ENCODE measurements at places on chromosomes 12 and 14. TPM values are rescaled to one million over a fixed set of nuclear protein-coding genes. Genes with fewer than 3 reads are reported as not detected.
A peak's percentile ranks its signal among the peaks of the same experiment; 100 is the strongest.

Gene MYRFL
- total RNA-seq = not detected

Gene LRRC9
- not detected for total RNA-seq

Gene CACNB3
- total RNA-seq = 9.9 TPM

Gene TAS2R30
- 4.4 TPM for total RNA-seq

- no peaks in the 10 kb centered on the region for H3K36me3 ChIP-seq
- no peaks in the 10 kb centered on the region for H3K4me1 ChIP-seq
- H3K27me3 ChIP-seq = peaks cover 52% of the 10 kb centered on the region
- H3K4me3 ChIP-seq = no peak overlapping the region
Observed at GRCh38 chr12:13980538-13981295, 685 bp downstream of the GRIN2B start.

DNA sequence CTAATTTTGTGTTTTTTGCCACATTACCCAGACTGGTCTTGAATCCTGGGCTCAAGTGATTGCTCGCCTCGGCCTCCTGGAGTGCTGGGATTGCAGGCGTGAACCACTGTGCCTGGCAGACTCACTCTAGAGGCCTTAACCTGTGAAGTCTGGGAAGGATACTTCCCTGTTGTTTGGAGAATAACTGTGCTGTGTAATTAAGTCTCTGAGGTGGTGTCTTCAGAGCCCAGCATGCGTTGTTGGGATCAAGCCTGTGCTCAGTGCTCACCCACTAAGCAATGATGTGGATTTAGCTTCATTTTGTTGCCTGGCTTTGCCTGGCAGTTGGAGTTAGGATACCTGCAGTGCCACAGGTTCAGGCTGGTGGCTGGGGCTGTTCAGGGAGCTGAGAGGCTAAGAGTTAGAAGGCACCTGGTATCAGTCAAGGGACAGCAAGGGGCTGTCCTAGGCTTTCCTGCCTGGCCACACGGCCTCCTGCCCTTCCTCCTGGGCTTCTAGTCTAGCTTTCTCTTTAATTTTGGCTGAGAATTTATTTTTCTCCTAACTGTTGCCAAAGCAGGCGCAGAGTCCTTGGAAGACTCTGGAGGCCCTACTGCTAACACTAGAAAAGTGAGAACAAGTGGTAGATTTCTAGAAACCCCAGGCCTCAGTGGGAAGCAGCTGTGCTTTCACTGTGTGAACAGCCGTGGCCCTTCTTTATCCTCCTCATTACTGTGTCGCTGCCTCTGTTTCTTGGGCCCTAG lies 38.5 kb downstream of the EP400 start:
- no peak overlapping the region for H3K4me3 ChIP-seq
- DNase-seq = no peak
- no peaks in the 10 kb centered on the region for H3K27me3 ChIP-seq
- peaks cover 49% of the 10 kb centered on the region for H3K36me3 ChIP-seq

GRCh38 chr14:51201890-51202289 lies 38.2 kb upstream of the TMX1 start:
- H3K4me1 ChIP-seq = no peaks in the 10 kb centered on the region
- peaks cover 13% of the 10 kb centered on the region for H3K27me3 ChIP-seq
- no peak overlapping the region for H3K4me3 ChIP-seq
- no peak overlapping the region for H3K27ac ChIP-seq
- no peaks in the 10 kb centered on the region for H3K36me3 ChIP-seq

DNA sequence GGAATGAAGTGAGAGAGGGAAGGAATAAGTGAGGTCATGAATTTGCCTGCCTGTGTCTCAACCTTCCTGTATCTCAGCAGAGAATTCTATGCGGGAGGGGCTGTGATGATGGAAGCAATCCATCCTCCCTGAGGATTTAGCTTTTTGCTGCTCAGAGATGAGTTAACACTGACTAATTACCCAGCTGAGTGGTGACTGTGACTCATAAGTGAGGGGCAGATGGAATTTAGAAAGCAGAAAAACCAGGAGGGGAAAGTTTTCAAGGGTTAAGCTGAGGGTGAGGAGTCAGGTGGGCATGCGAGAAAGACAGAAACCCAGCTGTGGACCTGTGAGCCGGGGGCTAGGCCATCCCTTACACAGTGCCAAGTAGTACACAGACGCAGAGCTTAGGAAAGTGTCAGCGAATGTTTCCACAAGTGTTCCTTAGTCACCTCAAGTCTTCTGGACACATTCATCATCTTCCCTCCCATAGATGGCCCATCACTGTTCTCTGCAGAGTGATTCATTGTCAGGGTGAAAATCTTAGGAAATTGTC lies 277.9 kb downstream of the IPO8 start:
- H3K27ac ChIP-seq = no peak overlapping the region
- H3K4me3 ChIP-seq = no peak overlapping the region
- H3K4me1 ChIP-seq = no peaks in the 10 kb centered on the region
- no peak for DNase-seq
- no peaks in the 10 kb centered on the region for H3K27me3 ChIP-seq

DNA sequence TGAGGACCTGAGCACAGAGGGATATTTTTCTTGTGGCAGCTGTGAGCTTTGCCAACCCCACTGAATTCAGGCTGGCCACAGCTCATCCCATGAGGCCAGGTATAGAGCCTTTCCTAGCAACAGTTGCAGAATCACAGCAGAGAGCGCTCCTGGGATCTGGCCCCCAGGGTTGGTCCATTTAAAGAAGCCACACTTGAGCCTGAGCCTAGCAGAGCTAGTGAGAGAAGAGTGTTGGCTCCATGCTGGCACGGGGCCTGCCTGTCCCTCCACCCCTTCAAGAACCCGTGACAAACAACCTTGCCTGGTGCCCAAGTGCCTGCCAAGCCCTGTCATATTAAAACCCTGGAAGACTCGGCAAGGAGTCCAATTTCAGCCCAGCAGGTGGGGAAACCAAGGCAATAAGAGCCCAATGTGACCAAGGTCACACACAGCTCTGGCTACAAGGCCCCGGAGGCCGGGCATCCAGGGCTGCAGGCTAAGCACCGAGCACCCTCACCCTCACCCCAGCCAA lies 91.6 kb downstream of the LRRC74A start:
- DNase-seq = no peak
- H3K4me1 ChIP-seq = peaks cover 46% of the 10 kb centered on the region
- H3K27me3 ChIP-seq = no peaks in the 10 kb centered on the region
- no peaks in the 10 kb centered on the region for H3K36me3 ChIP-seq
- H3K4me3 ChIP-seq = no peak overlapping the region

- H3K4me1 ChIP-seq = no peaks in the 10 kb centered on the region
- DNase-seq = no peak
- H3K27me3 ChIP-seq = no peaks in the 10 kb centered on the region
- H3K4me3 ChIP-seq = no peak overlapping the region
- H3K36me3 ChIP-seq = no peaks in the 10 kb centered on the region
Observed at GRCh38 chr12:18731156-18731555, 6.7 kb downstream of the PLCZ1 start.

DNA sequence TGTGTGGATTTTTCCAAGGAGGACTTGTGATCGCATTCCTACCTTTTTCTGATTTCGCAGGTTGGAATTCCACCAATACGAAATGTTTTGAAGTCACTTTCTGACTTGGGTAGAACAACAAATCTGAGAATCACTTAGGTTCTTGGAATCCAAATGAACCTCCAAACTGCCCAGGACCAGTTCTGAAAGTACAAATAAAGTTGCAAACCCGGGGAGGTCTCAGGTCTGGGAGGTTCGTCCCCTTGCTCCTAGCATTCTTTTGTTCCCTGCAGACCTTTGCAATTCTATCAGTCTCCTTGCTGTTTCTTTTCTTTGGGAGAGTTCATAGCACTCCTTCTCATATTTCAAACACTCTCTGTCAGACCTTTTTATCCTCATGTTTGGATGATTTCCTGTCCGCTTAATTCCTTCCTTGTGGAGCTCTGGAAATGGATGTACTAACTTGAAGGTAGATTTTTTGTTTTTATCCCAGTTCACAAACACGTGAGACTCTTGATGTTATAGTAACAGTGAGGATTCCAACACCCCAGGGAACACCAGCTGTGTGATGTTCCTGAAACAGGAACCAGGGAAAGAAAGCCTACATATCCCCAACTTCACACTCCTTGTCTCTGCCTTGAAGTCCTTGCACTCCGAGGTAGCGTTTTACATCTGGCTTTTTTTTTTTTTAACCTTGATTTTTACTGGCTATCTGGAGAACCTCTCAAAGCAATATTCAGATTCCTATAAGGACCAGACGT lies 70.6 kb downstream of the TMEM132C start:
- no peaks in the 10 kb centered on the region for H3K4me1 ChIP-seq
- DNase-seq = no peak
- H3K36me3 ChIP-seq = no peaks in the 10 kb centered on the region
- H3K27ac ChIP-seq = no peak overlapping the region
- no peak overlapping the region for H3K4me3 ChIP-seq

GRCh38 chr12:66361703-66362102 lies 59.4 kb downstream of the HELB start:
- no peaks in the 10 kb centered on the region for H3K4me1 ChIP-seq
- peaks cover 5% of the 10 kb centered on the region for H3K36me3 ChIP-seq
- no peaks in the 10 kb centered on the region for H3K27me3 ChIP-seq
- no peak for DNase-seq
- H3K27ac ChIP-seq = no peak overlapping the region

DNA sequence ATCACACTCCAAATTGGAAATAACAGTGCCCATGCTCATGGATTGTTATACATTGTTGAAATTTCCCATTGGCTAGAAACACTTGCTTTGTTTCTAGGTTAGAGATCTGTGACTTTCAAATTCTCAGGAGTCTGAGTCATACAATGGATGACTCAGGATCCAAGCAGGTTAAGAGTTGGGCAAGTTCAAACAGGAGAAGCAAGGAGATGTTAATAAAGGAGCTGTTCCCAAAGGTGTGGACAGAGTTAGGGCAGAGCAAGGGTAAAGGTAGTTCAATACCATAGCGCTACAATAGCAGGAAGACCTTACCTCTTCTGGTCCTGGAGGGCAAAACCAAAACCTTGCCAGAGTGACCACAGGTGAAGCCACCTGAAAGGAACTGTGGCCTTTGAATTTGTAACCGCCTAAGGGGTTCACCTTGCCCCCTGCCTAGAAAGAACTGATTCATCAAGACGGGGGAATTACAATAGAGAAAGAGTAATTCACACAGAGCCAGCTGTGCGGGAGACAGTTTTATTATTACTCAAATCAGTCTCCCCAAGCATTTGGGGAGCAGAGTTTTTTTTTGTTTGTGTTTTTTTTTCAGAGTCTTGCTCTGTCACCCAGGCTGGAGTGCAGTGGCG lies 4.2 kb upstream of the AMN1 start:
- peak overlapping the region; percentile 0 for H3K4me3 ChIP-seq
- H3K36me3 ChIP-seq = peaks cover 14% of the 10 kb centered on the region
- no peaks in the 10 kb centered on the region for H3K27me3 ChIP-seq
- H3K27ac ChIP-seq = peak overlapping the region; percentile 78

DNA sequence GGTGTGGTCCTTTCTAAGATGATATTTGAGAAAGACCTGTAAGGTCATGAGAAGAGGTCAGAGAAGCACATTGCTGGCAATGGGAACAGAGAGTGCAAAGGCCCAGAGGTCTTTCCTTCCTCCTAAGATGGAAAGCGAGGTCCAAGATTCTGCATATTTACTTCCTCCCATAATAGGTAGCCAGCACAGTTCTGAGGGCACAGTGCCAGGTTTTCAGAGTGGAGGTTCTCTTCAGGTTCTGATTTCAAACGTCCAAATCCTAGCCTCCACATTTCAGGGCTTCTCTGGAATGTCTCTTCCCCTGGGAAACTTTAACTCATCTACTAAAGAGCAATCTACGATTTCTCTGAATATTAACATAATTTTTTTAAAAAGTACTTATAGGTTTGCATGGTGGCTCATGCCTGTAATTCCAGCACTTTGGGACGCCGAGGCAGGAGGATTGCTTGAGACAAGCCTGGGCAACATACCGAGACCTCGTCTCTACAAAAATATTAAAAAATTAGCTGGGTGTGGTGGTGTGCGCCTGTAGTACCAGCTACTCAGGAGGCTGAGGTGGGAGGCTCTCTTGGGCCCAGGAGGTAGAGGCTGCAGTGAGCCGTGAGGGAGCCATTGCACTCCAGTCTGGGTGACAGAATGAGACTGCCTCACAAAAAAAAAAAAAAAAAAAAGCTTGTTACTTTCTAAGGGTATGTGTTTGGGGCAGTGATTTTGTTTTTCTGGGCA lies 526 bp upstream of the MRPL42 start:
- peak overlapping the region; percentile 93 for H3K27ac ChIP-seq
- H3K27me3 ChIP-seq = no peaks in the 10 kb centered on the region

Measured in activated CD4-positive, alpha-beta T cell treated with anti-CD3 and anti-CD28 coated beads, Interleukin-2, amount 10 ng/mL, durations not matched to agents 24 days and 14 days (primary cell).